ENCODE measurements at places on chromosomes 5 and 9.

GRCh38 chr9:110351009-110351467 is 13.4 kb upstream of the TXNDC8 start:
- peak; percentile 60 for DNase-seq

DNA sequence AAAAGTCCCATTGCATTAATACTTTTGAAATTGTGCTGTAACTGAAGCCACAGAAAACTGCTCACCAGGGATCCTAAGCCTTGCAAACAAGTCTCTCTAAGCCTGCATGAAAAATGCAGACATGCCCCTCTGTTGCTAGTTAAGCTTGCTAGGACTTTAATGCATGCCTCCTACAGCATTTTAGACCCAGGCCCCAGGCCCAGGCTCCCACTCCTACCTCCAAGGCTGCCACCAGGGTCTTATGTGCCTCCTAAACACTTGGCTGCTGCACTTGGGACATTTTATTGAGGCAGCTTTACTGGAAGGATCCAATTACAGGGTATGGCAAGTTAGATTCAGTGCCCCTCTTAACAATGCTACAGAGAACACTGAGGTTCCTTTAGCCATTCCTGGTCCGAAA is 467.3 kb upstream of the CLINT1 start:
- no peak for DNase-seq

GRCh38 chr5:6590581-6590980 is 42.3 kb downstream of the NSUN2 start:
- no peak for DNase-seq

GRCh38 chr5:119752921-119753886 is 123.8 kb downstream of the FAM170A start:
- DNase-seq: no peak

GRCh38 chr5:169350759-169351240 is 49.9 kb upstream of the SLIT3 start:
- DNase-seq: no peak

DNA sequence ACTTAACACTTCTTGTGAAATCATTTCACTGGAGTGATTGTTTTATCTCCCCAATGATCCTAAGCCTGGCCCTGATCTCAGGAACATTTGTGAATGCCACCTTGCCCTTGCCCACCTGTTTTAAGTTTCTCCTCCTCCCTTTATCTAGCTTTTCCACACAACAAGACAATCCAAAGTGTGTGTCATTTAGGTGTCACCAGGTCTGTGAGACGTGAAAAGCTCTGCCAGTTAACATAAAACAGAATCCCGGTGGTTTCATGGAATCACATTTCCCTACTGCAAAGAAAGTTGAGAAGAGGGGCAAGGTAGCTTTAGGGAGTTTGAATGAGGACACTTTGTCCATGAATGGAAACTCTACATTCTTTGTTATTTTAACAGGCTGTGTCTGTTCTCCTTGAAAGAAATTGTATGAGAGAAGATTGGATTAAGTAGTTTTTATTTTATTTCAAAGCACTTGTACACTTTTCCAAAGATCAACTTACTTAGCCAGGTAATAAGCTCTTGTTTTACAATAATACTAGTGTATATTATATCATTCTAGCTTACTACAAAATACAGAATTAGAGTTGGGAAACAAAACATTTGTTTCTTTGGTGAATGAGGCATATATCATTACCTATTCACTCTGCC is 239.0 kb downstream of the ISL1 start:
- DNase-seq: no peak

DNA sequence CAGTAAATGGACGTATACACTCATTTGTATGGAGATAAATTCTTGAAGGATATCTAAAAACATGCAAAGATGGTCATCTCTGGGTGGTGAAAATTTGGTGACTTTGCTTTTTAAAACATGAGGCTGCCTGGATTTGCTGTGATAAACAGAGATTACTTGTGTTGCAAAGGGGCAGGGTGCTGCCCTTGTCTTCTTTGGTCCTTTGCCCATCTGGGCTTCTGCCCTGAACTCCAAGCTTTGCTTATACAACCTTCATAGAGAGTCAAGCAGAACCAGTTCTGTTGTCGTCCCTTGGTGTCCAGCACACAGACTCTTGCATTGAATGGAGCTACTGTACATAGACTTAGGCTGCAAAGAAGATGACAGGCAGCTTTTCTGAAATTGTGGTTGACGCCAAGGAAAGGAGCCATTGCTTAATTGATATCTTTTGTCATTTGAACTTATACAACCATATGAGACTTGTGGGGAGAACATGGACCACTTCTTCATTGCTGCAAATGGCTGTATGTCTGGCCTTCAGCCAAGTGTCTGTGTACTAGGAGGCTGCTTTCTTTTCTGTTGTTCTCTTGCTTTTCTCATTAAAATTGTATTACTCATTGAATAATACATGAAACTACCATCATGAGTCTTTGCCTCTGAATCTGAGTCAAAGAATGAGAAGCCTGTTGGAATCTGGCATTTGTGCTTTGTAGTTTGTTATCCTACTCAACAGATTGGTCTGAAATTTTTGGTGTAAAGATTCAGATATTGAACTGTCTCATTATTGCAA is 152.5 kb downstream of the DMRT2 start:
- DNase-seq: no peak

GRCh38 chr9:109941771-109942170 is 161.8 kb downstream of the PALM2AKAP2 start:
- DNase-seq: no peak

GRCh38 chr9:113519426-113520108 is 56.0 kb downstream of the RGS3 start:
- no peak for DNase-seq

- DNase-seq: no peak
Observed at GRCh38 chr5:5572010-5572865, 149.8 kb downstream of the ICE1 start.

- DNase-seq: no peak
Observed at GRCh38 chr9:95305770-95306492, 11.6 kb downstream of the FANCC start.

GRCh38 chr9:78788101-78788500 is 491.2 kb downstream of the PSAT1 start:
- DNase-seq: no peak

GRCh38 chr5:84032324-84032723 is 311.7 kb upstream of the HAPLN1 start:
- DNase-seq: no peak

DNA sequence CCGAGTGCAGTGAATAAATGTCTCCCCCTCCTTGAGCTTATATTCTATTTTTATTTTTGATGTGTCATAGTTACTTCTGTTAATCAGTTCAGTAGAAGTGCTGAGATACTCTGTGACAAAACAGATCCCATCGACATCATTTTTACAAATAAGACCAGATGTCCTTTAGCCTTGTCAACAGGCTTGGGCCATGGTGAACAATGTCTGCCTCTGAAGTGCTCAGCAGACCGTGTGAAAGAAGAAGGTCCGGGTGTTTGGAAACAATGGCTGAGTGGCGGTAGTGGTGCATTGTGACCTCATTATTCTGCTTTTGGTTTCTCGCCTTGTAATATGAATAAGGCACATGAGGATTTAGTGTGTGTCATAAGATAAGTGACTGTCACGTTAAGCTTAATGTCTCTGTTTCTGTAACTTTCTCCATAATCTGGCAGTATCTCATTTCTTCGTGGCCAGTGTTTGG is 71.2 kb downstream of the SYK start:
- DNase-seq: no peak

- no peak for DNase-seq
Observed at GRCh38 chr5:148788636-148789035, 37.8 kb upstream of the ADRB2 start.

DNA sequence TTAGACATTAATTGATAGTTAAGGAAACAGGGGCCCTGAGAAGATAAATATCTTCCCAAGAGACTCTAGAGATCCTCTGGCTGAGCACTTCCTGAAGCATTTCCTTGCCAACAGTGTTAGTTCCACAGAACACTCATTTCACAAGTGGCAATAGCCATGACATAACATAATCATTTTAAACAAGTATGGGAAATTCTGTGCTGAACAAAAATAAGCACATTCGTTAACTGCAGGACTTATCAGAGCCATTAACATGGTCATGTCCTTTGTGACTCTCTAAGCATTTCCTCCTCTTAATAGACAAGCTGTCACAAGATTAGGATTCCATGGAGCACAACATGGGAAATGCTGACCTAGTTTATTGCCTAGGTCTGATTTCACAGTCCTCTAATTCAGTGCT is 184.9 kb downstream of the SNX18 start:
- DNase-seq: no peak

DNA sequence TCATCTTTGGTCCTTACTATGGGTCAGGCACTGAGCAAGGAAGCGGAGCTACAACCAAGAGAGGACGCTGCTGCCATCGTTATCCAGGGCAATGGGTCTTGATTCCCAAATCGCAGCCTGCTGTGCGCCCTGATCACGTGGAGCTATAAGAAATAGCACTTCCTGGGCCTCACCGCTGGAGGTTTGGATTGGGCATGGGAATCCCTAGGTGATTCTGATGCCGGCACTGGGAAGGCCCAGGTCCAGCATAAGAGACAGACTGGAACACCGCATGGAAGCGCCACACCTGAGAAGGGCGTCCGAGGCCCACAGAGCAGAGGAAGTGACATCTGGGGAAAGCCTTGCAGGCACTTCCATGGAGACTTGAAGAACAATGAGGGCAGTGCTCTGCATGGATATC is 3.0 kb downstream of the IL17B start:
- no peak for DNase-seq

DNA sequence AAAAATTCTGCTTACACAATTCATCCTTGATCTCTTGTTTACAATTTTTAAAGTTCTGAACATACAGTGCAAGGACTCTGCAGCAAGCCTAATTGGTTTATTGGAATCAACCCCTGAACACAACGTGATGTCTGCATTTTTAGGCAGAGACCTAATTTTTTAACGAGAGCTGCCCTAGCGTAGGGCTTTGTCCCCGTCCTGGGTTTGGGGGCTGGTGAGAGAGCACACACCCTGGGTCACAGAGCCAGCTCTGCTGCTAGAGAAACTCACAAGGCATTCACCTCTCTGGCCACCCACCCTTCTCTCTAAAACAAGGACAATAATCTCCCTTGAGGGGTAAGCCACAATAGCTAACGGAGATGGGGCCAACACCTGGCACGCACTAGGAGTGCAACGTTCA is 28.2 kb downstream of the SH3PXD2B start:
- no peak for DNase-seq

DNA sequence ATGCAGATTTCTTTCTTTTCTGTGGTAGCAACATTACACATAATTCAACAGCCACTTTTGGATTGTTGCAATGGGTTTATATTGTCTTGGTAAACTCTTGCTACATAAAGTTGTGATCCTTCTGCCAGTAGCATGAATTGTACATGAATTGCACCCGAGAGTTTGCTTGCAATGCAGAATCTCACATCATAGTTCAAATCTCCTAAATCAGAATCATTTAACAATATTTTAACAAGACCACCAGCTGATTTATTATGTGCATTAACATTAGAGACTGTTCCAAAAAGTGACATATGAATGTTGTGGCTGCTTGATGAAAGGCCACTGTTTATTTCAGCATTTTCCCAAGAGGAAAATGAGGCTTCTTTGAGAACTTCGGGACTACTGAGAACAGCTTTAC is 1491.8 kb upstream of the NUDT12 start:
- peak; percentile 24 for DNase-seq

- no peak for DNase-seq
Observed at GRCh38 chr9:38370176-38370575, 22.3 kb upstream of the ALDH1B1 start.

DNA sequence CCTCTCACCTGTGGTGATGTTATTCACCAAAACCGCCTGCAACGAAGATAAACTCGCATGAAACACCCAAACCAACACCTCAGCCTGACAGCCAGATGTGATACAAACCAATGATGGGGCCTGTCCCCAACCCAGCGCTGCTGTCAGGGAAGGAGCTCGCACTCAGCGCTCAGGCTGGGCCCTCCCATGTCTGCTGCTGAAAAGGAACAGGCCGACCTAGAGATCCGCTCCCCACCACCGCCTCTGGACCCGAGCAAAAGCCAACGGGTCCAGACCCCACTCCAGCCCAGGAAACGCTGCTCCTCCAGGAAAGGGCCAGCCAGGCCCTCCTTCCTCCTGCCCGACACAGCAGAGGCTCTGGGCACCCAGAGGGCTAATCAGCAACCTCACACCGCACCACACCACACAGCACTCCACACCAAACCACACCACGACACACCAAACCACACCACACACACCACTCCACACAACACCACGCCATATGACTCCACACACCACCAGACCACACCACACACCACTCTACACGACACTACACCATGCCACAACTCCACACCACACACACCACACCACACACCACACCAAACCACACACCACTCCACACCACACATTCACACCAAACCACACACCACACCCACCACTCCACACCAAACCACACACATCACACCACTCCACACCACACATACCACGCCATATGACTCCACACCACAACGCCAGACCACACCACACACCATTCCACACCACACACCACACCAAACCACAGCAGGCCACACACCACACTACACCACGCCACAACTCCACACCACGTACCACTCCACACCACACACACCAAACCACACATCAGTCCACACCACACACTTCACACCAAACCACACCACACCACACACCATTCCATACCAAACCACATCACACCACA is 46.5 kb downstream of the GOLM1 start:
- no peak for DNase-seq

GRCh38 chr9:110371411-110372007 is 33.8 kb upstream of the TXNDC8 start:
- DNase-seq: no peak

- no peak for DNase-seq
Observed at GRCh38 chr5:66617226-66617861, 21.2 kb downstream of the MAST4 start.

GRCh38 chr9:15189481-15189880 is 117.5 kb downstream of the TTC39B start:
- DNase-seq: no peak

DNA sequence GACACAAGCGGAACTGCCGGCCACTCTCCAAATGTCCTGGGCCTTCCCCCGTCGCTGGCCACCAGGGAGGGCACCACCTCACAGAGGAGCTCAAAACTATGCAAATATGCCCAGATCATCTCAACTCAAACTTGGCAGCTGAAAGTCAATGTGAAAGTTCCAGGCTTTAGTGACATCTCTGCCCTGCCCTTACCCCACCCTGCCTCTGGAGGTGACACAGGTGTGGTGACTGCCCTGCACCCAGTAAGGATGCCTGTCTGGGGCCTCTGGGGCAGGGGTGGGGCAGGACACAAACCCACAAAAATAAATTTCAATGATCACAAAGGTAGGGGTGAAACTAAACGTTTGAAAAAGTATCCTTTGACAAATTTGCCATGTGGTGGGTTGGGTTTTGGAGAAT is 213.4 kb downstream of the HSPA4 start:
- no peak for DNase-seq
